ENCODE measurements at places on chromosomes 7 and 10.

DNA sequence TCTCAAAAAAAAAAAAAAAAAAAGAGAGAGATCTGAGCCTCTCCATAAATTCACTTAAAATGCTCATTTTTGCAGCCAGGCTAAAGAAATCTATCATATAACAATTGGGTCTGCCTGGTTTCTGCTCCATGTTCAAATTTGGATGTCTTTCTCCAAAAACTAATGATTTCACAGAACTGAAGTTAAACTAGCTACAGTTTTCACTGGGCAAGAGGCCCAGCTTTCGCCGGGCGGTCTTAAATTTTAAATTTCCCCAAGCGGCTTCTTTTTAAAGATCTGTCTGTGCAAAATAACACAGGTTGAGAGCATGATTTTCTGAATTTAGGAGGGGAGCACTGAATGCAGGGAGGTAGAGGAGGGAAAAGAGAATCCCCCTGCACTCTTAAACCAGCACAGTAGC, 603.4 kb downstream of the KCNMA1 start:
- peaks cover 6% of the 10 kb centered on the region for H3K4me1 ChIP-seq
- no peaks in the 10 kb centered on the region for H3K27me3 ChIP-seq
- no peak overlapping the region for H3K4me3 ChIP-seq
- no peak for DNase-seq

DNA sequence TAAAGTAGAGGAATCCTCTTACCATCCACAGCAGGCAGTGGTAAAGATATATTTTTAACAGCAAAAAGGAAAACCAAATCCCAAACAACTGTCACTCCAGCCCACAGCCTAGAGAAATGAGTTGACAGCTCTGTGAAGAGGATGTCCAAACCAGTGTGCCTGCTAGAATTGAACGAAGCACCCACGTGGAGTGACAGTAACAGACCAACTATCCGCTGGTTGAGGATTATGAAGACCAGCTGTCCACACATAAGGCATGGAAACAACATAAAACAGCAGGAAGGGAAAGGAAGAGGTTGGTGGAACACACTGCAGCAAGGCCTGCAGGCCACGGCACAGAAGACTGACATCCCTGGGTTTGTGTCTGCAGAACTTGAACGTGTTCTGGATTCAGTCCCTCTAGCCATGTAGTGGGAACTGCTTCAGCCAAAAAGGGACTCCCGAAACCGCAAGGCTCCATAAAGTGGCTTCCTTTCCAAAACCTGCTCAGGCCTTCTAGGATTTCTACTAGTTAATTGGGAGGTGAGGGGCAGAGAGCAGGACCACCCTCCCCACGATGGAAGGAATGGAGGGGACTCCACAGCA, 324.4 kb downstream of the BICC1 start:
- H3K4me1 ChIP-seq: no peaks in the 10 kb centered on the region
- no peaks in the 10 kb centered on the region for H3K36me3 ChIP-seq
- no peak overlapping the region for H3K4me3 ChIP-seq
- H3K27me3 ChIP-seq: no peaks in the 10 kb centered on the region

DNA sequence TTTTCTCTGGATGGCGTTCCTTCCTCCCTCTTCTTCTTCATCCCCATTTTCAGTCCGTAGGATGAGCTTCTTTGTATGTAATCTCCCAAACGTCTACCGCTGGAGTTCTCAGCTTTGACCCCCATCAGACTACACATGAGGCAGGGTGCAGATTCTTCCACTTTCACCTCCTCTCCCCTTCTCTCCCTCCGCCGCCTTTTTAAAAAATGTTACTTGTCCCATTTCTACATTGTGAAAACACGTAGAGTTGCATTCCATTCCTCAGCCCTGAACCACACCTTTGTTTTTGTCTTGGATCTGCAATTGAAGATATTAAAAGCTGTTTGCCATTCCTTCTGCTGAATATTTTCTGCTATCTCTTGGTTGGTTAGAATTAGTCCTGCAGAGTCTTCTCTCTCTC, 6.2 kb downstream of the ADIRF start:
- no peak overlapping the region for H3K27ac ChIP-seq
- H3K36me3 ChIP-seq: no peaks in the 10 kb centered on the region
- peaks cover under 1% of the 10 kb centered on the region for H3K4me1 ChIP-seq
- no peak overlapping the region for H3K4me3 ChIP-seq
- peaks cover 20% of the 10 kb centered on the region for H3K27me3 ChIP-seq
- DNase-seq: no peak

- no peaks in the 10 kb centered on the region for H3K4me1 ChIP-seq
- H3K27me3 ChIP-seq: no peaks in the 10 kb centered on the region
- H3K27ac ChIP-seq: no peak overlapping the region
- no peaks in the 10 kb centered on the region for H3K36me3 ChIP-seq
- no peak overlapping the region for H3K4me3 ChIP-seq
These were observed 47.9 kb upstream of the GPR26 start for GRCh38 chr10:123618224-123618623.

DNA sequence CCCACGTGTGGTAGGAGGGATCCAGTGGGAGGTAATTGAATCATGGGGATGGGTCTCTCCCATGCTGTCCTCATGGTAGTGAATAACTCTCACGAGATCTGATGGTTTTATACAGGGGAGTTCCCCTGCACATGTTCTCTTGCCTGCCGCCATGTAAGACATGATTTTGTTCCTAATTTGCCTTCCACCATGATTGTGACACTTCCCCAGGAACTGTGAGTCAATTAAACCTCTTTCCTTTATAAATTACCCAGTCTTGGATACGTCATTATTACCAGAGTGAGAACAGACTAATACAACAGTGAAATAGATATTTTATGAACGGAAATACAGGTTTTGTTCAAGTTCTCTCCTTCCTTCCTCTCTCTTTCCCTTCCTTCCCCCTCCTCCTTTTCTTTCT, 15.8 kb downstream of the CALD1 start:
- no peaks in the 10 kb centered on the region for H3K4me1 ChIP-seq
- no peak overlapping the region for H3K27ac ChIP-seq
- no peaks in the 10 kb centered on the region for H3K27me3 ChIP-seq
- no peak for DNase-seq

- H3K27ac ChIP-seq: no peak overlapping the region
- peak; percentile 80 for DNase-seq
- no peaks in the 10 kb centered on the region for H3K36me3 ChIP-seq
- H3K27me3 ChIP-seq: no peaks in the 10 kb centered on the region
- peaks cover 53% of the 10 kb centered on the region for H3K4me1 ChIP-seq
These were observed 97.9 kb upstream of the IKZF1 start for GRCh38 chr7:50206453-50207250.

GRCh38 chr7:79548727-79549126, 95.3 kb upstream of the MAGI2 start:
- no peaks in the 10 kb centered on the region for H3K27me3 ChIP-seq
- no peak for DNase-seq
- no peak overlapping the region for H3K27ac ChIP-seq

DNA sequence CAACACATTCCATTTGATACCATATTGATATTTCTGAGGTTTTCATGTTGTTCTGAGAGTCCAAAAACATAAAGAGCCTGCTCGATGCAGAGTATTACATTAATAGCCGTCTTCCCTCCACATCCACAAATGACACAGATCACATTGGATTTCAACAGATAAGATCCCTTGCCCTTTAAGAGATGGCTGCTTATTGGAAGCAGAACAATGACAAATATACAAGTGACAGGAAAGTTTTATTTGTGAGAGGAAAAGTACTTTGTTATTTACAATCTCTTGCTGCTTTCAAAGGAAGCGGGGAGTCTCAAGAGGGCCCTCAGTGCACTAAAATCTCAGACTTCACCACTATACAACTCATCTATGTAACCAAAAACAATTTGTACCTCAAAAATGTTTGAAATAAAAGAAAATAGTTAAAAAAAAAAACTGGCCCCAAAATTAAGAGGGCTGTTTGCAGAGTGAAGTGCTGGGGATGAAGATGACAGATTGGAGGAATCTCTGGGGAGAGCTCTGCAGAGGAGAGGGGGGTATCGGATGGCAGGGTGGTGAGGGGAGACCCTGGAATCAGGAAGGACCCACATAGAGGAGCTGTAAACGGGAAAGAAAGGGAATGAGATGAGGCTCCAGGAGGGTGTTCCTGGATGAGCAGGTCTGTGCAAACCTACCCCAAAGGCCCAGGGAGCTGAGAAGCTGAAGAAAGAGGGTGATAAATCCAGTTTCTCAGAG, 42.5 kb upstream of the ZNF438 start:
- H3K27ac ChIP-seq: no peak overlapping the region
- H3K4me3 ChIP-seq: no peak overlapping the region
- H3K36me3 ChIP-seq: no peaks in the 10 kb centered on the region
- H3K4me1 ChIP-seq: no peaks in the 10 kb centered on the region
- H3K27me3 ChIP-seq: no peaks in the 10 kb centered on the region
- no peak for DNase-seq

DNA sequence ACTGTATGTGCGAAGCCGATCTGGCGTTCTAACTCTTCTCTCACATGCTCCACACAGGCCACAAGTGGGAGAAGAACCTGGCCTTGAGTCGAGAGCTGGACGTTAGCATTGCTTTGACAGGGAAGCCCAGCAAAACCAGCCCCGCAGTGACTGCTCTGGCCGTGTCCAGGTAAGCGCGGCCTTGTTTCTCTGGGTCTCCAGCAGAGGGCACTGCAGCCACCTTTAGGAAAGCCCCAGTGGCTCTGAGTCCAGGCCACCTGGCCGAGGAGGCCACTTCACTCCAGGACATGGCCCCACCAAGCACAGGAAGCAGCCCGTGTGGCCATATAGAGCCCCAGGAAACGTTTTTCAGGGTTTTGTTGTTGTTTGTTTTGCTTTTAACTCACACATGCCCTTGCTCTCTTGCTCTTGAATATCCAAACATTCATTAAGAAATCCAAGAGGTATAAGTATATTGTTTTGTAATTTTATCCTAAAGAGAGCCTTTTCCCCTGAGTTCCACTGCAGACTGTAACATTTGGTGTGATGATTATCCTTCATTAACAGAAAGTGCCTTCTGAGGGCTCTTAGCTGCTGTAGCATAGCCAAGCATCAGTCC, 41.8 kb upstream of the LRRC18 start:
- no peak overlapping the region for H3K27ac ChIP-seq
- H3K27me3 ChIP-seq: no peaks in the 10 kb centered on the region
- peaks cover 9% of the 10 kb centered on the region for H3K36me3 ChIP-seq
- H3K4me1 ChIP-seq: peaks cover 8% of the 10 kb centered on the region
- peak; percentile 85 for DNase-seq

- H3K36me3 ChIP-seq: no peaks in the 10 kb centered on the region
- no peaks in the 10 kb centered on the region for H3K27me3 ChIP-seq
- DNase-seq: no peak
- H3K4me1 ChIP-seq: no peaks in the 10 kb centered on the region
- H3K27ac ChIP-seq: no peak overlapping the region
These were observed 111.6 kb upstream of the GLI3 start for GRCh38 chr7:42348631-42349030.

DNA sequence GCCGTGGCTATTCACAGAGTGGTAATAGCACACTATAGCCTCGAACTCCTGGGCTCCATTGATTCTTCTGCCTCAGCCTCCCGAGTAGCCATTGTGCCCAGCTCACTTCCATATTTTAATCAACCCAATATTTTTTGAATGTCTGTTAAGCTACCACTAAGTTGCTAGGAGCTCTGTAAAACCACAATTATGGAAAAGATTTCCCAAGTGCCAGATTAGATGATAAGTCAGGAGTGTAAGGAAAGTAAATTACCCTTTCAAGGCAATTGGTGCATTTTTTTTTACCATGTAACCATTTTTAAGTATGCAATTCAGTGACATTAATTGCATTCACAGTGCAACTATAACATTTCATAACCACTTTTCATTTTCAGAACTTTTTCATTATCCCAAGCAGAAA, 87.5 kb upstream of the GATAD1 start:
- H3K4me1 ChIP-seq: no peaks in the 10 kb centered on the region
- H3K27me3 ChIP-seq: no peaks in the 10 kb centered on the region
- H3K27ac ChIP-seq: no peak overlapping the region
- H3K36me3 ChIP-seq: peaks cover 11% of the 10 kb centered on the region
- H3K4me3 ChIP-seq: no peak overlapping the region
- no peak for DNase-seq

DNA sequence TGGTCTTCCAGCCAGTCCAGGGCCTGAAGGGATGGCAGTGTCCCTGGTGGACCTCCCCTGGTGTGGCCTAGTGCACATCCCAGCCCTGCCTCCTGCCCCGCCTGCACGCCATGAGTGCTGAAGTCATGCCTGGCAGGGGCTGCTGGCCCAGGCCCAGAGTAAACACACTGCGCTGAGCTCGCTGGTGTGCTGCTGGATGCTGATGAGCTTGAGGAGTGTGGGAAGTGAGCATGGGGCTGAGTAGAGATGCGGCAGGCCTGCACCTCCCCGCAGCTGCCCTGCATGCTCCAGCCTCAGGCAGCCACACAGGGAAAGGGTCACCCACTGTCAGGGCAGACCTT, 43.2 kb downstream of the HTRA1 start:
- H3K36me3 ChIP-seq: no peaks in the 10 kb centered on the region
- peak overlapping the region; percentile 24 for H3K27ac ChIP-seq
- no peaks in the 10 kb centered on the region for H3K27me3 ChIP-seq
- no peak overlapping the region for H3K4me3 ChIP-seq
- DNase-seq: no peak

DNA sequence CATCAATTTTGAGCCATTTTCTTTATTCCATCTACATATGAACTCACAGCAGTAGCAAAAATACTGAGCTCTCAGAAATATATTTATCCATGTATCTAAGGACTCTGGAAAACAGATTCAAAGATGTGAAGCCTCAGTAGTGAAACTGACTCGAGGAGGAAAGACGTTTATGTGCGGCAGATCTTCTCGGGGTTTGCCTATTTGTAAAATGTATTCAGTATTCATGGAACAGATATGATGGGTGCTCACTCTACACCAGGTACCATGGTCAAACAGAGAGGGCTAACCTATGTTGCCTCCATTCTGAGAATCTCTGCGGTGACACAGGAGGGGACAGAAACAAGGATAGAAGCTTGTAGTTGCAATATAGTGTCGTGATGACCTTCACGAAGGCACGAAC, 93.7 kb downstream of the CAMK1D start:
- no peaks in the 10 kb centered on the region for H3K36me3 ChIP-seq
- DNase-seq: no peak
- H3K27ac ChIP-seq: no peak overlapping the region

DNA sequence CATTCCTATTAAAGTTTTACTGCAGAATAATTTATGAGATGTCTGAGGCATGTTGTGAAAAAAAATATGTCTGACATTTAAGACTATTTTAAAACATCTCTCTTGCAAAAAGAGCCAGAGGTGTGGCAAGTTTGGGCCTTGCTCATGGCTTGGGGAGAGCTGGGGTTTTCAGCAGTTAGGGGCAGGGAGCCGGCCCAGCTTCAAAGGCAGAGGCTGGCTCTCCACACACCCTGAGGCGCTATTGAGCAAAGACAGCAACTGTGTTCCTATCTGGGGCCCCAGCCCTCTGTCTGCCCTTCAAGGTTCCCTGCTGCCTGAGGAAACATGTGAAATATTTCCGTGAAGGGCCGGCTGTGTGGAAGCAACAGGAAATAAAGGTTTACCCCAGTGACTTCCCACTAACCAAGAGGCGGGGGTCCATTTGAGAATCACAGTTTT, 94.0 kb downstream of the SORBS1 start:
- no peak for DNase-seq
- no peak overlapping the region for H3K4me3 ChIP-seq
- no peaks in the 10 kb centered on the region for H3K27me3 ChIP-seq
- H3K4me1 ChIP-seq: peaks cover 12% of the 10 kb centered on the region
- no peaks in the 10 kb centered on the region for H3K36me3 ChIP-seq
- peak overlapping the region; percentile 29 for H3K27ac ChIP-seq
